Activated CD4-positive, alpha-beta T cell treated with anti-CD3 and anti-CD28 coated beads, Interleukin-2, amount 50 U/mL, for 48 hours (primary cell): ENCODE measurements at places on chromosomes 3 and 15.
A peak's percentile ranks its signal among the peaks of the same experiment; 100 is the strongest.

DNA sequence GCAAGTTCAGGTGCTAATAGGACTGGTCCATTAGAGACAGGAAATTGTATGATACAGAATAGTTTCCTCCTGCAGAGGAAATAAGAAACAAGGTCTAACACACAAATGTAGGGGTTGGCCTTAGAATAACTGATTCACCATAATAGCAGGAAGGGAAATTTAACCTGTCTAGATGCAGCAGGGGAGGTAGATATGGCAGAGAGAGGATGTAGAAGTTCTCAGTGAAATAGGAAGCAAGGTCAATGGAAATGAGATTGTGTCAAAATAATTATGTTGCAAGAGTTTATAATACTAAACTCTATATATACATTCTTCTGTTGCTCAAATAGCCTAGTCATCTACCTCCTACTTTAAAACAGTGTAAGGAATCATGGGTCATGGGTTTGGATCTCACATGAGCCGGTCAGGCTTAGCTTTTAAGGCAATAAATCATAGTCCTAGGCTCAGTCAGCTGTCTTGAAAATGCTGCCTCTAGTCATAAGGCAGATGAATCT lies 17.0 kb downstream of the BCL2A1 start:
- DNase-seq: no peak

DNA sequence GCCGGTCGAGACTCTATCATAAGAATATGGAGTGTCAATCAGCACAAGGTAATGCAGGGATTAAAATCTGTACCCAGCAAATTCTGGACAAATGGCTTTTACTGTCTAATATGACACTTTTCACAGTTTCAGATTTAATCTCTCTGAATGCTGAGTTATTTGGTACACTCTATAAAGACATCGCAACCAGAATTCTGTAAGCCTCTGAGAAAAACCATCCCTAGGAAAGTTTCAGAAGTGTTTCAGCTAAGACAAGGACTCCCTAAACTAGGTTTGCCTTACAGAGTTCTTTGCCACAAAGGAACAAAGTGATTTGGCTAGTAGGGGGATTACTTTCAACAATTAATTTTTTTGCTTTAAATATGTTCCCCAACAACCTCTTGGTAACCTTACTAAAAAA lies 11.3 kb downstream of the WDR48 start:
- DNase-seq: no peak

DNA sequence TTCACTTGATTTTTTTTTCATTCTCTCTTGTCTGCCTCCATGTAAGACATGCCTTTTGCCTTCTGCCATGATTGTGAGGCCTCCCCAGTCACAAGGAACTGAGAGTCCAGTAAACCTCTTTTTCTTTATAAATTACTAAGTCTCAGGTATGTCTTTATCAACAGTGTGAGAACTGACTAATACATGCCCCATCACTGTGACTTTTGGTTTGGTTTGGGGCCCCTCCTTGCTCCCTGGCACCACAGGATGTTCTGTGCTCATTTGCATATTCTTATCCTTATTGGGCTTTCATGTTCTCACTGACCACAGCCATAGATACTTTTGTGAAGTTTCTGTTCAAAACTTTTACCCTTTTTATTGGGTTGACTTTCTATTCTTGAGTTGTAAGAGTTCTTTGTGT lies 3.8 kb upstream of the PRR20G start:
- no peak for DNase-seq

DNA sequence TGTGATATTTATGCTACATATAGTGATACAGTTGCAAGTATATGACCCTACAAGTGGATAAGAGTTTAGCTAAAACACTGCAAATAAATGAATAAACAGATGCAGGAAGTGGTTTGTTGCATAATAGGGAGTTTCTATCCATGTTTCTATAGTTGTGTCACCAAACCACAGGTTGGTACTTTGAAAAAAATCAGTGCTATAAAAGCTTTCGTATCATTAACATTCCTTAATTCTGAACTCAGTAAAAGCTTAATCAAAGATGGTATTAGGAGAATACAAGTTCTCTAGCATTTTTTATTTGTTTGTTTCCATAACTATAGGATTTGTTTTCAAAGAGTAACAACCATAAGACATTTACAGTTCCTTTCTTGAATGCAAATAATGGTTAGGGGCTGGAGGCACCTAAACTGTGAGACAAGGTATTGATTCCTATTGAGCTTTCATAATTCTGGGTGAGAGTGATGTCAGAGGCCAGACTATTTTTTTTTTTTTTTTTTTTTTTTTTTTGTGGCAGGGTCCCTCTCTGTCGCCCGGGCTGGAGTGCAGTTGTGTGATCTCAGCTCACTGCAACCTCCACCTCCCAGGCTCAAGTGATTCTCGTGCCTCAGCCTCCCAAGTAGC lies 29.6 kb downstream of the CPOX start:
- DNase-seq: no peak

DNA sequence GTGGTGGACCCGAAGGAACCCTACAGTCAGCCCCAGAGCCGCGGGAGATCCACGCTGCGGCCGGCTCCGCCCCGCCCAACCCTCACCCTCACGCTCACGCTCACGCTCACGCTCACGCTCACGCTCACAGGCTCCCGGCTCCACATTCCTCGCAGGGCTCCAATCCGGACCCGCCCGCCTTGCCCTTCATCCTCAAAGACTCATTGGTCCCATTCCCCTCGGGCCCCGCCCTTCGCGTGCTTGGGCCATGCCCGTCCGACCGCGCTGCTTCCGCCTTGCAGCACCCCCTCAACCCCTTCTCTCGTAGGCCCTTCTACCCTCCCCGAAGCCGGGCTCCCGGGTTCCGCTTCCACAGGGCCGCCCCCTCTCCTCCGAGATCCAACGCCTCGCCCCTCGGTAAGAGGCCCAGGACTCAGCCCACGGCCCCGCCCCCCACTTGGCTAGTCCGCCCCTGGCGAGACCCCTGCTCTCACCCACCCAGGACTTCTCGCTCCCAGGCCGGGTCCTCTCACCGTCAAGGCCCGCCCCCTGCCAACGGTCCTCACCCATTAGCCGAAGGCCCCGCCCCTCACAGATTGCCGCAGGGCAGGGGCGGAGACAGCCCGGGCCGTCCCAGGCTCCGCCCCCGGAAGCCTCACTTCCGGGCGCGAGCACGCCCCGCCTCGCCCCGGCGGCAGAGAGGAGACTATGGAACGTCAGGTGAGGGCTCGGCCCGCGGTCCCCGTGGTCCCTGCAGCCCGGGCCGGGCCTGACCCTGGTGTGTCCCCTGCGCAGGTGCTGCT lies at the start of gene APEH:
Gene APEH (plus strand): TSS at position 637 of the 782 bp plus-strand sequence. CDS start 51 bp downstream, at position 688.
- peak; percentile 99 for DNase-seq

DNA sequence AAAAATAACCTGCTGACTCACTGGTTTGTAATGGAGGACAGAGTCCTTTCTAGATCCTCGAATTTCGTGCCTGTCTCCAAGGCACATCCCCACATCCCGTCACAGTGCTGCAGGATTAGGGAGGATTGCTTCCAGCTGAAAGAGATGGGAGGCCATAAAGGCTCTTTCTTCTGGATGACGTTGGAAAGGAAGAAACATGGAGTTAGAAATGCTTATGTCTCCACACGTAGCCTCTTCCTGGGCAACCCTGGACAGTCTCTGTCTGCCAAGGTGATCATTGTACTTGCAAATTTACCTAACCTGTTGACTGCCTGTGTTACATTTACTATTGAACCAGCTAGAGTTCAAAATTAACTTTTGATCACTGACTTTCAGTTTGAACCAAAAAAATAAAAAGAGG lies 27.6 kb upstream of the VILL start:
- DNase-seq: no peak

DNA sequence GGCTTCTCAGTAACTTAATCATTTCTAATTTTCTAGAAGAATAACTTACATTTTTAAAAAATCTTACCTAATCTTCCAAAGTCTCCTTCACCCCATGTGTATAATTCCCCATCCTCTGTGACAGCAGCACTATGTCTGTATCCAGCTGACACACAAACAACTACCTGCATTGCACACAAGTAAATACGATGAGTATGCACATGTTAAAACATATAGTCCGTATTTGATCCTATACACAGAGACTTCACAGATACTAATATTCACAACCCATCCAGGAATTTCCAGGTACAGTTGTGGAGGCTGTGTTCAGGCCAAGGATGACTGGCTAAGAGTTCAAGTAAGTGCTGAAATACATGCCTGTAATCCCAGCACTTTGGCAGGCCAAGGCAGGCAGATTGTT lies 78.6 kb downstream of the HERC1 start:
- DNase-seq: no peak

DNA sequence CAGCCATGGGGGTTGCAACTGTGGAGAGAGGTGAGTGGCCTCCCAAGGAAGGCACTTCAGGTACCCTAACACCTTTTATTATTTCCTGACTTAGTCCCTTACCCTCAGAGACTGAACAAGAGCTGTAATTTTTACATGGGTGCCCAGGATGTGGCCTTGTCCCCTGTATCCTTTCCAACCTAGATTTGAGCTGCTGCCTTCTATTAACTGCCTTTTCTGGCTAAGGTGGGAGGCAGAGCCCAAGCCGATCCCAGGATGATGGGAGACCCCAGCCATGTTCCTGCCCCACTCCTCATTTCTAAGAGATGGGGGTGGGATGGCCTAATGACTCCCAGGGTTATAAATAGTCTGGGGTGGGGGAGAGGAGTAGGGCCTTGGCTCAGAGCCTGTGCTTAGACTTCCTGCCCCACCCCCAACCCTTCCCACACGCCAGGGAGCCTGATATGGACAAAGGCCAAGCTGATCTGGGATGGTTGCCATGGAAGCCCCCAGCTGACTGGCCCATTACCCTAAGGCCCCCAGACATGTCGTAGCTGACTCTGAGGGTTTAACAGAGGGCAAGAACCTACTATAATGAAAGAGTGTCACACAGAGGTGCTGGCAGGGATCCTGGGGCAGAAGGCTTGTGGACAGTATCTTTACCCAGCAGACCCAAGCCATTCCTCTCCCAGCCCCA lies 1.9 kb downstream of the KLHDC8B start:
- no peak for DNase-seq

- no peak for DNase-seq
These were observed 167.9 kb downstream of the BBX start for GRCh38 chr3:107690522-107691138.

GRCh38 chr15:92074646-92075045 lies 221.1 kb downstream of the SLCO3A1 start:
- DNase-seq: no peak

DNA sequence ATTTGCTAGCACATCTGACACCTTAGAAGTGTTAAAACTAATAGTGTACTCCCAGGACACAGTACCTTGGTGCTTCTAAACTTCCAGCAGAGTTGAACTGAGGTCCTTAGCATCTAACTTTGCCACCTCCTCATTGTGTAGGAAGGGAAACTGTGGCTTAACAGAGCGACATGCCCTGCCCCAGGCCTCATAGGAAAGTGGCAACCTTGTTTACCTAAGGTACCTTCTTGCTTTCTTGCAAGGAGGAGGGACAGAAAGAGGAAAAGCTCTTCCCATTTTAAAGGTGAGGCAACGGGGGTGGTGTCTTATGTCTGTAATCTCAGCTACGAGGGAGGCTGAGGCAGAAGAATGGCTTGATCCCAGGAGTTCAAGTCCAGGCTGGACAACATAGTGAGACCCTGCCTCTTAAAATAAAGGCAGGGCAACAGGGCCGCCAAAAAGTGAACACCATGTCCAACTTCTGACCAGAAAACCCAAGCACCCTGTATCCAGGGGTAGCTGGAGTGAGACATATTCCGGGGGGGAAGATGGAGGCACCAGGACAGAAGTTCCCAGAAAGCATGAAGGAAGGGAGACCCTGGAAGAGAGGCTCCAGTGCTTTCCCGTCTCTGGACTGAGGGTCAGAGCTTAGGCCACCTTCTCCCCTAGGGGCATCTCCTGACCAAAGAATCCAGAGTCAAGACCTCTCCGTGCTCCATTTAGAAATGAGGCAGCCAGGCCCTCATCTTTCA lies 540 bp upstream of the KLHL40 start:
- no peak for DNase-seq

GRCh38 chr3:143676021-143676420 lies 172.2 kb downstream of the SLC9A9 start:
- no peak for DNase-seq

DNA sequence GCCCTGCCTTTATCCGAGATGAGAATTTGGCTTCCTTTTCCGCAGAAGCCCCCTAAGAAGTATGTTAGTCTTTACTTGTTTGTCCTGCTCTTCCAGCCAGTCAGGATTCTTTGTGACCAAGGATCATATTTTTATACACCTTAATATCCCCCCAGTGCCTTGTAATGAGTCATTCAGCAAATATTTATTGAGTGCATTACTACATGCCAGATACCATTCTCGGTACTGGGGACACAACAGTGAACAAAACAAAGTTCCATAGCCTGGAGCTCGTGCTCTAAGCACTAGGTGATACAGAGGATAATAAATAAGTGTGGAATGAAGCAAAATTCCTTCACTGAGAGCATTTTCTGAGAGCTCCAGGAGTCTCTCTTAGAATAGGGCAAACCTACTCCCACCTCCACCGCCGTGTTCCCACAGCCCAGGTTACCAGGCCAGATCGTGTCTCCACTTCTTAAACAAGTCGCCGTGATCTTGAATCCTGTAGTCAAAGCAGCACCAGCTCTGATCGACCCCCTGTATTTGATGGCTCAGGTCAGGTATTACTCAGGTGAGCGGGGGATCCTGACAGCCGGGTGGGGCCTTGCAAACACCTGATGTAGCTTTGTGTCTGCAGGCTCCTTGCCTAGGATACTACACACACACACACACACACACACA lies 18.5 kb downstream of the TTC21A start:
- DNase-seq: no peak

DNA sequence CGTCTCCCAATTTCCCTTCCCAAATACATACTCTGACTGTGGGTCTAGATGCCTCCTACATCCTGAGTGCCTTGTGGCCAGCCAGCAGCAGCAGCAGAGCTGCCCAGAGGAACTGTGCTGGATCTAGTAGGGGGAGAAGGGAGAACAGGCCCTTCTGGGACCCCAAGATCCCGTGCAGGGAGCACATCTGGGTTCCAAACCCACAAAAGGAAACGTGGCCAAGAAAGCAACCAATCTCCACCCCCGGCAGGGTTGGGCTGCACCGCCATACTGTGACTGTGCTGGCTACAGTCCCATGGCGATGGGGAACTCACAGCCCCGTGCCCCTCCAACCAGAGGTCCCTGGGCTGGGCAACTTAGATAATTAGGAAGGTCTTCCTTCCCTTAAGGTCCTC lies 86.3 kb downstream of the PPCDC start:
- no peak for DNase-seq
